Caki2 (cell line): ENCODE measurements at places on chromosomes 11 and 22. TPM values are rescaled to one million over a fixed set of nuclear protein-coding genes. Genes with fewer than 3 reads are reported as not detected.

DNA sequence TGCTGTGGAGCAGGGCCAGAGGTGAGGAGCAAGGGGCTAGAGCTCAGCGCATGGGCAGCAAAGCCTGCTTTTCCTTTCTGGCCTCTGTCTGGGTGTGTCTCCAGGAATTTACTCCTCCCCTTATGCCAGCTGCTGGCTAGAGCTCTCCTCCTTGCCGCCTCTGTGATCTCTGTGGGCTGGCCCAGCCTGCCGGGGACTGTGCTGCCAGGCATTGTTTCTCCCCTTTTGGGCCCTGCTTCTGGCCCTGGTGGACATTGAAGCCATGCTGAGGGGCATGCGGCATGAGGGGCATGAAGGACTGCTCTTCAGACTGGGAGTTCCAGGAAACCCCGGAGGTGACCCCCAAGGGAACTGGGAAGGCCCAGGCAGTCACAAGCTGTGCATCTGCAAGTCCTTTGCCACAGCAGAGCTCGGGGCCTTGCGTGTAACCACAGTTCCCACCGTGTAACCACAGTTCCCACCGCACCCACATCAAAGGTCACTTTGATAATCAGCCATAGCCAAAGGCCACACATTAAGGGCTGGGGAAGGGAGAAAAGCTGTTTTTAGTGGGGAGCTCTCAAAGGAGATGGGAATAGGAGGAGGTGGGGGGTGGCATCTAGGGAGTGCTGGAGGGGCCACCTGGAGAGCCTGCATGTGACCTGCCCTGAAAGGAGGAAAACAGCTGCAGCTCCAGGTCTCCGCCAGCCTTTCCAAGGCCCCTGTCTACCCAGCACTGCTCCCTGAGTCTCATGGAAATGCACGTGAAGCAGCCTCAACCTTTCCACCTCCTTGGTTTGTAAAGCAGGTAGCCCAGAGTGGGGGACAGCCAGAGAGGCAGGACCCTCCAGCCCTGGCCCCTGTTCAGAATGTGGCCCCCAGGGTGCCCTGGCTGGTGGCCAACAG, 62.3 kb downstream of the PPFIBP2 start:
- DNase-seq: peak; percentile 29

GRCh38 chr11:70906101-70906500, 346.3 kb downstream of the SHANK2 start:
- no peak for DNase-seq

Gene CDC42EP1
- 8.9 and 9.1 TPM in 2 replicates for total RNA-seq

DNA sequence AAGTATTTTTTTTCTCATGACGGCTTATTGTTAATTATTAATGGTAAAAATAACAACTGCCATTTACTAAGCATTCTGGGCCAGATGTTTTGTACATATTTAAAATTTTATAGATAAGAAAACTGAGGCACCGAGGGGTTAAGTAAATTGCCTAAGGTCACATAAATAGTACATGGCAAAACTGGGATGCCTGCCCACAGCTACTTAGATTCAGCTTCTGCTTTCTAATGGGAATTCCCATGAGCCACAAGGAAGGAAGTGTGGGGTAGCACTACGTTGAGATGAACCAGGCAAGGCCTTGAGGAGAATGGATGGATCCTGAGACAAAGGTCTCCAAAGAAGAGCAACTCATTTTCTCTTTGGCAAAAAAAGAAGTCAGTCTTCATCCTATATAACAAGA, 11.9 kb upstream of the PHF21A start:
- DNase-seq: peak; percentile 34

Gene NRIP3
- total RNA-seq: 3.7 and 4.5 TPM in 2 replicates

Gene SCN2B
- not detected in 2 replicates for total RNA-seq

Gene BRD1
- total RNA-seq: 23.4 and 28.1 TPM in 2 replicates

- peak; percentile 90 for DNase-seq
Observed at GRCh38 chr11:122686111-122686510, 30.6 kb downstream of the UBASH3B start.

DNA sequence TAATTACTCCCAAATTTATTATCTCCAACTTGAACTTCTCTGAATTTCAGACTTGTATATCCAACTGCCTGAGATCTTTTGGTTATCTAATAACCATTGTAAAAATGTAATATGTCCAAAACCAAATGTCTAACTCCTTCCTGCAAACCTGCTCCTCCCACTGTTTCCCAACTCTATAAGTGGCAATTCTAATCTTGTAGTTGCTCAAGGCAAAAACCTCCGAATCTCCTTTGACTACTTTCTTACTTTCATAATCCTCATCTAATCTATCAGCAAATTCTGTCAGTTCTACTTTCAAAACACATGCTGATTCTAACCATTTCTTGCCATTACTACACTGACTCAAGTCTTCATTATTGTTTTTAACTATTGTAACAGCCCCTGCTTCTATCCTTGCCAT, 55.7 kb downstream of the FAM168A start:
- no peak for DNase-seq

DNA sequence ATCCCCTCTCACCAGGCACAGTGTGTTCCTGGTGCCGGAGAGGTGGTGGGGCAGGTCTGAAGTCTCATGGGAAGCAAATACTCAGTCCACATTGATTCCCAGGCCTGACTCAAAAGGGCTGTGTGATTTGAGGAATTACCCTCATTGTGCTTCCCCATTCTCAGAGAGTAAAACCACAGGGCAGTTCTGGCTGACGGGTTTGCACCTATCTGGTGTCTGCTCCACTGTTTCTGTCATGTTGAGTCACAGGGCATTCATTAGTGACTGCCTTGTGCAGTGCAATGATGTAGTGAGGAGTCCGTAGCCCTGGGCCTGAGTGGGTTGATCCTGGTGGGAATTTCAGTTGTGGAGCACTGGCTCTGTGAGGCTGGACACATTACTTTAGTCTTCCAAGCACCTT, 85.2 kb upstream of the ARHGAP20 start:
- peak; percentile 69 for DNase-seq

GRCh38 chr11:124277804-124278203, 21.6 kb downstream of the OR8G5 start:
- DNase-seq: no peak

DNA sequence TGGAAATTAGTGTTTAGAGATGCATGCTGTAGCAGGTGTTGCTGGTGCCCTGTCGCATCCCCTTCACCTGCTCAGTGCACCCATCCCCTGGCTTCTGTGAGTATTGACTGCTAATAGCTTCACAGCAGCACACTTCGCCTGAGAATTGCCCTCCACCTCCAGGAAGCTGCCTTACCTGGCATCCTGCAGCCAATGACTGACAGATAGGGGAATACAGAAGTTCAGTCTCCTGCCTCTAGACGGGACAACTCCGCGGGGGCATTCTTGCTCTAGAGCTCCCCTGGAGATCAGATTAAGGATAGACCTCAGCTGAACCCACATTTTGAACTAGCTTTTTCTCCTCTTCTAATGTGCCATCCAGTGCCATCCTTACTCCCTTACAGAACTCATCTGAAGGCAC, 9.3 kb upstream of the CD3E start:
- no peak for DNase-seq

- DNase-seq: no peak
Observed at GRCh38 chr22:32745251-32745995, 56.1 kb upstream of the TIMP3 start.

DNA sequence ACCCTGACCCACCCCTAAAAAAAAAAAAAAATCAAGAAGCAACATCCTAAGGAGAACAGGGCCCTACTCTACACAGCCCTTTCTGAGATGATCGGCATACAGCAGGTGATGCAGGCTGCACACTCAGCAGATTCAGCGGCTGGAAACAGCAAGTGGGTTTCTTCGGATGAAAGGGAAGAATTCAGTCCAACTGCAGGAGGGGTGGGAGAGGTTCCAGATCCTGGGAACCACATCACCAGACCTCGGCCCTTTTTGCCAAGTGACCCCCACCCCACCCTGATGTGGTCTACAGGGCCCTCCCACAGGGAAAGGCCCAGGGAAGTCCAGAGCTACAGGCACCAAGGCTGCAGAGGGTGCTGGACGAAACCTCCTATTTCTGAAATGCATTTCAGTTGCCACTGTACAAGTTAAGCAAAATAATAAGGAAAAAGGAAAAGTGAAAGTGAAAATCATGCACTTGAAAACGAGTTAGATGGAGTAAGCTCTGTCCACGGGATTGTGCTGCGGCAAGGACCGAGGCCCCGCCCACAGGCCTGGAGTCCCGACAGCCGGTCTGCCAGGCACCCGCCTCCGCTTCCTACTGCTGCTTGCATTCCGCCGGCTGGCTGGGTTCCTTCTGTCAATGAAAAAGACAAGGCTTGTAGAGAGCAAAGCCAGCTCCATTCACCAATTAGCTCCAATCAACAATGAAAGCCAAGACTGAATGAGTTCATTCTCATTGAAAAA, 16.0 kb upstream of the PHLDA2 start:
- DNase-seq: no peak

DNA sequence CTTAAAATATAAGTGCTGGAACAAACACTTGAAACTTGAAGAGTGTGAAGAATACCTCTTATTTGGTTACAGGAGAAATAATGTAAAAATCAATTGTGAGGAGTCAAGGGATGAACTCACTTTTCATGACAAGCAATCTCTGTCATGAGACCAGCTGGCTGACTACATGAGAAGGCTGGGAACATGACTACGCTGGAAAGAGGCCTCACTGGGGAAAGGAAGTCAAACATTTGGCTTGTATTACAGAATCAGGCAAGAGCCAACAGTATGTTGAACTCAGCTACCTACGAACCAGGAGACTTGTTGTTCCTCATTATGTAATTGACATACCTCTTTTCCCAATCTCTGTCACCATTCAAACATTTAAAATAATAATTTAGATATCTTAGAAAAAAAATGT, 14.4 kb downstream of the DCDC1 start:
- no peak for DNase-seq

Gene NKAPD1
- total RNA-seq: 13.2 and 19.8 TPM in 2 replicates

GRCh38 chr11:35550374-35551036, 25.1 kb upstream of the PAMR1 start:
- DNase-seq: no peak

GRCh38 chr22:20904008-20904979, 12.9 kb upstream of the CRKL start:
- peak; percentile 29 for DNase-seq

DNA sequence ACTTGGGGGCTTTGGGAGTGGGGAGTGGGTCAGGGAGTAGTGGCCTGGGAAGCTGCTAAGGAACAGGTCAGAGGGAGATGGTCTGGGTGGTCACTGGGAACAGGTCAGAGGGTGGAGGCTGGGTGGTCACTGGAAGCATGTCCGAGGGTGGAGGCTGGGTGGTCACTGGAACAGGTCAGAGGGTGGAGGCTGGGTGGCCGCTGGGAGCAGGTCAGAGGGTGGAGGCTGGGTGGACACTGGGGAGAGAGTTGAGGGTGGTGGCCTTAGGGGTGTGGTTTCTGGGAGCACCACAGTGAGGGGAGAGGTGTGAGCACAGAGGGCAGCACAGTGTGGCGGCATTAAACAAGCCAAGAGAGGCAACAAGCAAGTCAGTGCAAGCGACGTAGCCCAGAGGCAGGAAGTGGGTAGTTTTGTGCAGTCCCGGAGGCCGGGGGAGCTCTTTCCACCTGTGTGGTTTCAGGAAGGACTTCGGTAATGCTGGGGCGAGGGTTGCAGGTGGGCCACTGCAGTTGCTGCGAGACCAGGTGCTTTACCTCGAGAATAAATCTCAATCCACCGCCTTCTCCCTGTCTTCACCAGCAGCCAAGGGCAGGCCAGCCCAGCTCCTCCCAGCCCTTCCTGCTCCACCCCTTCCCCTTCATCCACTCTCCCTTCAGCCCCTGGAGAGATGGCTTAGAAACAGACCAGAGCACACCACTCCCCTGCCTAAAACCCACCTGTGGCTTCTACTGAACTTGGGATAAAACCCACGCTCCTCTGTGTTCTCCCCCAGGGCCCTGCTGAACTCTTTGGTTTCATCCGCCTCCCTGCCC, 3.2 kb upstream of the CACNA1I start:
- no peak for DNase-seq

- DNase-seq: peak; percentile 51
Observed at GRCh38 chr11:9643751-9644150, 20.1 kb upstream of the SWAP70 start.

GRCh38 chr11:47940904-47941649, 39.3 kb upstream of the PTPRJ start:
- DNase-seq: no peak

DNA sequence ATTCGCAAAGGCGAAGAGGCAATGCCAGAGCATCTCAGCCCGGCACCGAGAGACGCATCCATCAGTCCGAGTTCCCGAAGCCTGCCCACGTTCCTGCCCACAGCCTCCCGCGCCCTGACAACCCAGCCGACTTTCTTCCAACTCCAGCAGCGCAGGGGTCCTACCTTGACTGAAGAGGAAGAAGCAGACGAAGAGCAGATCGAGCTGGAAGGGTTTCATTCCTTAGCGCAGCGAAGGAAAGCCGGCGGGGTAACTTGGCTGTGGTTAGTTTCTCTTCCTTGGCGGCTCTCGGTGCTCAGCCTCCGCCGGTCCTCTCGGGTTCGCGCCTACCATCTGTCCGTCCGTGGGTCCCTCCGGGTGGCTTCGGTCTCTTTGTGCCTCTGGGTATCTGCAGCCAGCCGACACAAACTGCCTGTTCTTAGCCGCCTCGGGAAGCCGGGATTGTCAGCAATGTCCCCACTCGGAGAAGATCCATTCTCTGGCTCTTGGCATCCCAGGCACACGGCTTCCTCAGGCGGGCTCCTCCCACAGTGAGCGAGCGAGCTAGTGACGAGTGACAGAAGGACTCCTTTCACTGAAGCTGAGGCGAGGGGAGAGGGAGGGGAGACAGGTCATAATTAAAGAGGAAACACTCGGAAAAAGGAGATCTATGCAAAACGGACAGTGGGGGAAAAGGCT, at the start of gene KIRREL3:
Gene KIRREL3, minus strand, starts transcription at position 480 of the 678 bp plus-strand sequence.
- no peak for DNase-seq

DNA sequence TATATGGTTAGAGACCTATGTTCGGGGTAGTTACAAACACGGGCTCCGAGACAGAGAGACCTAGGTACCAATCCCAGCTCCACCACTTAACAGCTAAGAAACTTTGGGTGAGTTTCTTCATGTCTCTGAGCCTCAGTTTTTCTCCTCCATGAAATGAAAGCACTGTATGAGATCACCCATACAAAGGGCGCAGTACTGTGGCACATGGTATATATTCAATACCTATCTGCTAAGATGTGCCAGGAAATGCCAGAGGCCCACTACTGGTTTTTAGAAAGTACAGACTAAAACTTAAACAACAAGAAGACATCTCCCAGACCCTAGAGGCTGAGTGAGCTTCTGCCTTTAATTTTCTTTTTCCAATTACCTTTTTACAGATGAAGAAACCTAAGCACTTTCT, 69.5 kb downstream of the SLC1A2 start:
- no peak for DNase-seq

- no peak for DNase-seq
Observed at GRCh38 chr11:60955571-60955970, 3.6 kb upstream of the SLC15A3 start.

- no peak for DNase-seq
Observed at GRCh38 chr11:85950317-85951048, 95.3 kb downstream of the CCDC83 start.

DNA sequence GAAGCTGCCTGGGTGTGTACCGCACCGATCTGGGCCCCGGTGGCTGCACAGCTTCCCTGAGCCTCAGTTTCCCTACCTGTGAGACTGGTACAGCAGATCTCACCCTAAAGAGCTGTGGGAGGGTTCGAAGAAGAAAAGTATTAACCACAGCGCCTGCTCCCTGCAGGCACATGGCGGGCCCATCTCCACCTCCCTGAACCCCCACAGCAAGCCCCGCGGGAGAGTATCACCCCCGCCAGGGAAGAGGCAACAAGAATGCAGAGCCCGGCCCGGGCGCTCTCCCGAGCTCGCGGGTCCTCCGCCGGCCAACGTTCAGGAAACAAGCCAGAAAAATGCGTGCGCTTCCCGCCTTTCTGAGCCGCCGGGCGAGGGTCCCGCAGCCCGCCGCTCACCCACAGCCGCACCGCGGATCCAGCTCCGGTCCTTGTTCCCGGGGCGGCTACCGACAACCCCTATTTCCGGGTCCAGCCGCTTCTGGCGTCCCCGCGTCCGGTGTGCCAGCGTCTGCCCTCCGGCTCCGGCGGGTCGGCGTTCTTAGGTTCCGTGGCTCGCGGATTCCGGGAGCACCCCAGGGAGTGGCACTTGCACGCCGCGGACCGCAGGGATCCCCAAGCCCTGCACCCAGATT, at the start of gene TOP3B:
Gene TOP3B, minus strand, starts transcription at position 450 of the 628 bp plus-strand sequence. CDS start 7,078 bp downstream, outside the sequence.
- DNase-seq: peak; percentile 59
